GM18507 (cell line): ENCODE measurements at places on chromosomes 12 and 14.

- no peak for DNase-seq
Observed at GRCh38 chr14:103909531-103910261, 18.6 kb upstream of the TDRD9 start.

DNA sequence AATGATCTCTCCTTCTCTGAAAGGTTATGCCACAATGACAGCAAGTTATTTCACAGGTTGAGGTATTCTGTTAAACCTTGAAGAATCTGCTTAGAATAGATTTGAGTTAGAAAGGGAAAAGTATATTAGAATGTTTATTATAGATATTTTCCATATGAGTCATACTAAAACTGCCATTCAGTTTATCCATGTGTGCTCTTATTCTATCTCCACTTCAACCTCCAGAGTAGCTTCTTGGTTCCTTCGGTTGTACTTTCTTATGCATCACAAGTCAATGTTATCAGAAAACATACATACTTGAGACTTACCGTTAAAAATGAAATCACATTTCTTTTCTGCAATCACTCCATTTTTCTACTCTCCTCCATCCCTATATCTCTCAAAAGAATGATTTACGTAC, 197.7 kb downstream of the BCAT1 start:
- DNase-seq, result no peak

DNA sequence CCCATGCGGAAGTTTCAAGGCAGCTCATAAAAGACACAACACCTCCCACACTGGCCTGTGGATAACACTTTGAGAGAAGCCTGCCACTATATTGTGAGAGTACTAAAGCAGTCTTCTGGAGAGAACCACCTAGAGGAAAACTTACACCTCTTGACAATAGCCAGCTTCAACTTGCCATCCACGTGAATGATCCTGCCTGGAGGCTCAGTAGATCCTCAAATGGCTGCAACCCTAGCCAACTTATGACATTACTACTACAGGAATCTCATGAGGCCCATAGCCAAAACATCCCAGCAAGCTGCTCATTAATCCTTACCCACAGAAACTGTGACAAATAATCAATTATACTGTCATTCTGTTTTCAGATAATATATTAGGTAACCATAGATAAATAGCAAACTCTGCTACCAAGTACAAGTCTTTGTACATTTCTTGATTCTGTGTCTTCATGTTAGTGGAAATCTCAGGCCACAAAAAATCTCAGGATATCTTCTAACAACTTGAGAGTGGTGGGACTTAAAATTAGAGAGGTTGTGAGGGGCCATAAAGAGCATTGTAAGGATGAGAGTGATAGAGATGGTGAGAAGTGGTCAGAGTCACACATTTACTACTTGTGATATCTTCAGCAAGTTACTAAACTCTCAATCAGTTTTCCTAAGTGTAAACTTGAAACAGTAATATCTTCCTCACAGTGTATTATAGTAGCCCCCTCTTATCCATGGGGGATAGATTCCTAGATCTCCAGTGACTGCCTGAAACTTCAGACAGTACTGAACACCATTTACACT, 368.0 kb downstream of the C12orf50 start:
- no peak for DNase-seq

- no peak for DNase-seq
Observed at GRCh38 chr14:86641310-86641709, 1111.4 kb downstream of the FLRT2 start.

- DNase-seq, result no peak
Observed at GRCh38 chr14:67137744-67138371, 51.4 kb upstream of the GARIN2 start.

DNA sequence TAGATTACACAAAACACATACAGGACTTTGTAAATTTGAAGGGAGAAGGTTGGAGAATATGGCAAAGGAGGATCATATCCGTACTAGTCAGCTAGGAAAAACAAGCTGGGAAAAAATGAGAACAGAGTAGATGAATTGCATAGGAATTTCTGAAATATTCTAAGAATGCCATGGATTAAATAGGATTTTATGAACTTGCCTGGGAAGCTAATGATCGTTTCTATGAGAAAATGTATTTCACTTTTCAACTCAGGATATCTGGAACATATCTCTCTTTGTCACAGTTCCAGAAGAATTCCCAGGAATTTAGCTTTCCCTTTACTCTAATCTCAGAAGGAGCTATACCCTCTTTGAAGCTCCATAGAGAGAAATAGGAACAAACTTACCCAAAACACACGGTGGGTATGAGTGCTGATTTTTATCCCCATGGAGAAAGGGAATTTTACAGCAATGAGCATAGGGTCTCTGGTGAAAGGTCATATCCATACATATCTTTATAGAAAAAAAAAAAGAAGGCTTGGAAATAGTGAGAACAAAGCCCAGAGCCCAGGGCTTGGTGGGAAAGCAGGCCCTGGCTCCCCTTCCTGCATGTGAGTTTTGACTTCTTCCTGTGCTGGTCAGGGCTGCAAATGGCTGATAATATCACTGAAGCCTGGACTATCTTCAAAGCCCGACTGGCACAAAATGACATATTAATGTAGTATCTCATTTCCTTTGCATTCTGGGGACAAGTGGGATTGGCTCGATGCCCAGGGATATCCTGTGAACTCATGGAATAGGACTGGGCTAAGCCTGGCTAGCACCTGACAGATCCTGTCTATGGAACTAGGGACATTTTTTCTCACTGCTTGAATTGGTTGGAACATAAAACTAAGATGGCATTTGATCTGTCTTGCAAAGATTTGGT, 136.3 kb downstream of the AEBP2 start:
- no peak for DNase-seq
